ENCODE measurements at places on chromosomes 1 and 21.

- DNase-seq = no peak
Observed at GRCh38 chr1:234325878-234326496, 47.3 kb upstream of the COA6 start.

DNA sequence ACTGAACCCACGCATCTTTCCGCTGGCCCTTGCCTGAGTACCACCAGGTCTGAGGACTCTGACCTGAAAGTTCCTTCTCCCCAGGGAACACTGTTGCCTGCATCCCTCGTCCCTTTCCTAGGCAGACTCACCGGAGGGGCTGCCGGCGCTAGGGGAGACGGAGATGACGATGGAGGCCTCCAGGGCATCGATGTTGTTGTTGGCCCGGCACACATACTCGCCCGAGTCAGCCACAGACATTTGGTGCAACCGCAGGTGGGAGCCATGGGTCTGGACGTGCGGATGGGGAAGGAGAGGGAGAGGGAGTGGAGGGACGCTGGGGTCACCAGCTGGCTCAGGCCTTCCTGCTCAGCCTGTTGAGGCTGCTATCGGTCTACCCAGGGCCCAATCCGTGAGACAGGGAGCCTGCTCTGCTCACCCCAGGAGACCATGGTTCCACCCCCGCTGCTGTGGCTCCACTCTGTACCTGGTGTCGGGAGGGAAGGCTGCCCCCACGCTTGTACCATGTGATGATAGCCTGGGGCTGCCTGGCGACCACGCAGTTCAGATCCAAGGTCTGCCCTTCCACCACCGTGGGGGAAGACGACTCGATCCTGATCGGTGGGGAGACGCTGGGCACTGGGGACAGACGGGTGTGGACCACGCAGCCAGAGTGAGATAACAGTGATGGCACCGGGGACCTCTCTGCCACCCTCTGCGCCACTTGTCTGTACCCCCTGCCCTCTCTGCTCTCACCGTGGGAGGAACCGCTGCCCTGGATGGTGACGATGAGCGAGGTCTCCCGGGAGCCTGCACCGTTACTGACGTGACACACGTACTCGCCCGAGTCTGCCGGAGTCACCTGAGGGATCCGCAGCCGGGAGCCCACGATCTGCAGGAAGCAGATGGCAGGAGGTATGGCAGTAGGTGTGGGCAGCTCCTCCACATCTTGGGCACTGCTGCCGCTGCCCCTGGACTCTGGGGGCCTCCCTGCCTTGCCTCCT is 35.4 kb downstream of the LDLRAD2 start:
- DNase-seq = no peak

- DNase-seq = no peak
Observed at GRCh38 chr1:56330391-56331026, 248.9 kb downstream of the PLPP3 start.

DNA sequence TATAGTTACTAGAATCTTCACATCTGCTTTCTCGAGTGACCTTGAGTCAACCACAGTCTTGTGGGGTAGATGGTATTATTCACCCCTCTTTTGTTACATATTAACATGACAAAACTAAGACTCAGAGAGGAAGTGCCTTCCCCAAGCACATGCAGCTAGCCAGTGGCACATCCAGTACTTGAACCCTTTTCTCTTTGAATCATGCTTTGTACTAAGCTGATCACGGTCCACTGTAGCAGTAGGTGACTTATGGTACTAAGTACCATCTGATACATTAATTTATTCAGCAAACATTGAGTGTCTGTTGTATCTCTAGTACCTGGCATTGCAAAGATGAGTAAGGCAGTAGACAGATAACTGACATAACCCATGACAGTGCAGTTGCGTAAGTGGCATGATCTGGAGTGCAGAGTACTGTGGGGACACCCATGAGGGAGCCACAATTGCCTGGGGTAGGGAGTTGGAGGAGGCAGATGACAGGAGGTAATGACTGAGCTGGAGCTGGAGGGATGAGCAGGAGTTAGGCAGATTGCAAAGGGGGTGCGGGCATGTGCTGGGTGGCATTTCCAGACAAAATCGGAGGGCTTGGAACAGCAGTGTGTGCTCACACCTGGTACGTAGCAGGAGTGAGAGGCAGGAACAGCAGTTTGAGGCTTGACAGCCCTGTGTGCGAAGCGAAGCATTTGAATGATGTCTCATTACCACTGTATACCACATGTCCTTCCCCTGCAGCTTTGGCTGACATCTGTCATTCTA is 29.8 kb downstream of the UCK2 start:
- no peak for DNase-seq

DNA sequence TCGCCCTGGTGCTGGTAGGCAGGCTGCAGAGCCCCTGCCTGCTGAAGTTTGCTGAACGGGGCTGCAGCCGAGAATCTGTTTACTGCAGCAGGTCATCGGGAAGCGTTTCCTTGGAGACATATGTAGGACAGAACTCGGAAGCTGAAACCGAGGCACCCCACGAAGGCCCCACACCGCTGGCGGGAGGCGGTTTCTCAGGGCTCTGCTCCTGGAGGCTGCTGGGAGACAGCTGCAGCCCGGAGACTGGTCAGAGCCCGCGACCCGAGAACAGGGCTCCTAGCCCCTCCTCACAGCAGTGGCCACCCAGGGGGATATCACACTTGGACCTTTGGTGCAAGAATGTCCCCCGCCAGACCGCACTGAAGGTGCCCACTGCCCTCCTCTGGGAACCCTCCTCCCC is 12.7 kb upstream of the PLCH2 start:
- no peak for DNase-seq

GRCh38 chr1:115400891-115401290 is 62.8 kb upstream of the NGF start:
- no peak for DNase-seq

DNA sequence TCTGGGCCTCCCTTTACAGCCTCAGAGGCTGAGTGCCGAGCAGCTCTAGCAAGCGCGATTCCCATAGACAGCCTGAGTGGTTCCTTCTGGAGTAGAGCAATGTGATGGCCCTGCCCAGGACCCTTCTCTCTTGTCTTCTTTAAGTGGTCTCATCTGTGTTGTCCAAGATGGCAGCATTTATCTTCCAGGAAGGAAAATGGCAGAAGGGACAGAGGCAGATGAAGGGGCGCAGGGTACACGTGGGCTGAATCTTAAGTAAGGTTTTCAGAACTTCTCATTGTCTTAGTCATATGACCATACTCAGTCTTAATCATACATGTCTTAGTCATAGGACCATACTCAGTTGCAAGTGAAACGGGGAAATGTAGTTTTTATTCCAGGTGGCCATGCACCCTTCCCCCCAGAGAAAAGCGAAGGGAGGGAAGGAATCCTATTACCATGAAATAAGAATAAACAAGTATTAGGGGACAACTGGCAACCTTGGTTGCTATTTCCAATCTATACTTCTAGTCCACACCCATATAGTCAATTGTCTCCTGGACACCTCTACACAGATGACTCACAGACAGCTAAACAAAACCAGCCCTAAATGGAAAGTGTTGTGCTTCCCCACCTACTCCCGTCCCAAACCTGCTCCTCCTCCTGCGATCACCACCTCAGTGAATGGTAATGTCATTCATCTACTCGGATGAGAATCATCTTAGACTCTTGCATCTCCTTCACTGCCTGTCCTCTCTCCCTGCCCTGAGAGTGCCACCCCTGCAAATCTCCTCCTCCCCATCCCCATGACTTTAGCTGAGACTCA is 13.3 kb downstream of the OVAAL start:
- no peak for DNase-seq

DNA sequence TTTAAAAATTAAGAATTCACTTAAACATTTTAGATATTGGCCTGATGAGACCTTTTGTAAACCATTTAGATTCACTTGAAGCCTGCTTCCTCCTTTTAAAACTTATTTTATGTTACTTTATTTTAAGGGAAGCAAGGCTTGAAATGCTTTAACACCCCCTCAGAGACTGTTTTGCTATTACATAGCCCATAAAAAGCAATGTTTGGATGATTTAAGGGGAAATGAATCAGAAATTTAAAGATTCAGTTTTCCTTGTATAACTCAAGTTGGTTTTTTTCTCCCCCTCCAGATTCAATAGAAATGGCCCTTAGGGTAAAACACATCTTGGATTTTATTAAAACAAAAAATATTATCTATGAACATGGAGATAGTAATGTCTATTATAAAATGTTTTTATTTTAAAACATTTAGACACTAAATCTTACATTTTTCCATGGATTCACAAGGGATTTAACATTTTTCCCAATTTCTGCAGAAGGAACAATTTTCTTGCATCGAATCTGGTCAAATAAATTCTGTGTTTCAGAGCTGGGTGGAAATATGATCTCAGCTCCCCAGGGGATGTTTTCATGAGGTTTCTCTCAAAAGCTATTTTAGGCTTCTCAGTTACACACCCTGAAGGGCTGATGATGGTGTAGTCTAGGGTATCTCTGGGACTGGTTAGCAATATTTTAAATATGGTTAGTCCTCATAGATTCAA is 69.3 kb upstream of the WARS2 start:
- no peak for DNase-seq

GRCh38 chr1:165014753-165015152 is 341.8 kb downstream of the LMX1A start:
- DNase-seq = no peak

DNA sequence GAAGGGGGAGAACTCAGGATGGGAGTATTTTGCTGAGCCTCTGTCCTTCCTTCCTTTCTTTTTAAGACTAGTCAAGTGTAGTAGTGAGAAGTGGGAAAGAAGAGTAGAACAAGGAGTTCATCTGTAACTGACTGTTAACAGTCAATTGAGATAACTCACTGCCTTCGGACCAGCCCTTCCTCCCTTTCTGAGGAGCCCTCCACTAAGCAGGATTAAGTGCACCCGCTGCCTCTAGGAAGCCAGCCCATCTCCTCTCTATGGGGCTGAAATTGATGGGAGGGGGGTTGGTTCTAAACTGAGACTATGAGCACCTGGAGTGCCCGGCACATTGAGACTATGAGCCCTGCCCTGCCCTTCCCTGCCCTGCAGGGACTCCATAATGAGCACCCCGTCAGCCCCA is 72.7 kb upstream of the TINAGL1 start:
- DNase-seq = no peak

DNA sequence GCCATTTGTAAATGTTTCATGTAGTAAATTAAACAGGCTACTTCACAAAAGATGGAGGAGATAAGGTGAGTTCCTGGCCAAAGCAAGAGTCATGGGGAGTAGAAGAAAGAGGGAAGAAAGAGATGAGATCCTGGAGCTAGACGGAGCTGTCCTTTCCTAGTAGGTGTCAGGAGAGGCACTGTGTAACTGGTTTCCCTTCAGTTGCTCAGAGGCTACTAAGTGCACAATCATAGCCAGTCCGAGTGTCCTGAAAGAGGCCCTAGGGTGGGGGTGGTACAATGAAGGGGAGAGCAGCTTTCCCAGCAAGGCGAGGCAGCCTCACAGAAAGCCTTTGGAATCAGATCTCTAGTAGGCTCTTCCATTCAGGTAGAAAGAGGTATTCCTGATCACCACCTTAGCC is 390.9 kb downstream of the KCNH1 start:
- DNase-seq = no peak

DNA sequence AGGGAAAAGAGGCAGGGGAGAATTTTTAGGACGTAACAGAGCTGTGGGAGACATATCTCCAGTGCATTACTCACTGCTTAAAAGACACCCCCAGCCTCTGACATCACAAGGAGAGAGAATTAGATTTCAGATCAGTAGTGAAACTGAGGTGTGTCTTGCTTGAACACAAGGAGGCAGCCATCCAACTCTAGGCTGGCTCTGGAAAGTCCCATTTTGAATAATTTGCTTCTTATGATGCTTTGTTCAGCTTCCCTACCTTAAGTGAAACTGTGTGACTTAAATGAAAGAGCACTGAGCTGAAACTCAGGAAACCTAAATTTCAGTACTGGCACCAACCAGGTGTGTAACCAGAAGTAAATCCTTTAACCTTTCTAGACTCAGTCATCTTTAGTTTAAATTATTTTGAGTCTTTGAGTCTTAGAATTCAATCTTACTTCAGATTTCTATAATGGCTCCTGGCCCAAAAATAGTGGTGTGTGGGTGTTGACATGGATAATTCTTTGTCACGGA is 251.6 kb upstream of the SGIP1 start:
- DNase-seq = no peak

GRCh38 chr1:182301026-182301436 is 90.6 kb downstream of the GLUL start:
- DNase-seq = no peak

GRCh38 chr1:161505686-161506085 is 429 bp downstream of the FCGR2A start:
- DNase-seq = no peak

- DNase-seq = no peak
Observed at GRCh38 chr21:43922949-43923348, 57.9 kb downstream of the AGPAT3 start.

DNA sequence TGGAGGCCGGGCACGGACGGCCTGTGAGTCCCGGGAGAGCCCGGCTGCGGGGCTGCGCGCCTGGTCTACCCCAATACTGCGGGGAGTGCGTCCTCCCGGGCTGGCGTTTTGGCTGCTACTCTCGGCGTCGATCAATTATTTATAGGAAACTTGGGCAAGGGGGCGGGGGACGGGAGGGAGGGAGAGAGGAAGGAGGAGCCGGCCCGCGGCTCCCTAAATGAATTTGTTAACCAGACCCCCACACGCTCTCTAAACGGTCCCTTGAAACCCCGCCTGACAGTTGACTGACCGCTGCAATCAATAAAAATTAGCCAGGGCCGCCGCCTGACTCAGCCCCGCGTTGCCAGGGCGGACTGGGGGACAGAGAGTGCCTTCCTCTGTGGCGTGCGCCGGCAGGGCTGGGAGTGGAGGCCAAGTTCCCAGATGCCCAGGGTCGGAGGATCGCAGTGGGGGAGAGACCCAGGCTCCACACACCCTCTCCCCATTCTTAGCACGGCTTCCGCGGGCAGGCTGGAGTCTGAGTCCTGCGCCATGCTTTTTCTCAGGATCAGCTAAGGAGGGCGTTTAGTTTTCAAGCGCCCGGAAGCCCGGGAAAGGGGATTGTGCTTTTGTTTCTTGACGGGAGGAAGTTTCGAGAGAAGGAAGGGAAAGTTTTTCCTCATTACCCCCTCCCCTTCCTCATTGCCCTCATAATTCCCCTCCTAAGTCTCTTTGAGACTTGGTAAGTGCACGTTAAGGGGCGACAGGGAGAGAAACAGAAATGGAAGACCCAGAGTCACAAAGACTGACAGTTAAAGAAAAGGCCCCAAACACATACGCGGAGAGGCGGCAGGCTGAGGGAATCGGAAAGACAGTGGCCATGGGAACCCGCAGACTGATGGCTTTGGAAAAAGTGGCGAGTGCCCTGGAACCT is 6.2 kb downstream of the PAX7 start:
- no peak for DNase-seq

DNA sequence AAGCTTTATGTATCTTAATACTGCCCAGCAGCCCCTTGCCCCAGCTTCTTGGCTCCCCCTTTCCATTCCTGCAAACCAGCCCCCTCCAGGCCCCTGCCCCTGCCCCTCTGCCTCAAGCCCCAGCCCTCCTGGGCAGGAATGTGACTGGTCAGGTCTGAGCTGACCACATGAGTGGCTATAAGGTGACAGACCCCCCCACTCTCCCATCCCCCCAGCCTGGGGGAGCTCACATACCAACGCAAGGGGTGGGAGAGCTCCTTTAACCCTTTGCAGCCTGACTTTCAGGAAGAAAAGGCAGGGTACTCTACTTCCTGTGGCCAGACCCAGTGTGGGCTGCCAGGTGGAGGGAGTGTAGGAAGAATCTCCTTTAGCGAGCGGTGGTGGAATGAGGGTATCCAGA is 33.2 kb downstream of the AHDC1 start:
- DNase-seq = no peak

Data from ascending aorta (tissue), 2 donors.